ENCODE measurements at places on chromosomes 4 and X. TPM values are rescaled to one million over a fixed set of nuclear protein-coding genes. Genes with fewer than 3 reads are reported as not detected.

The TLL1 gene
- 0.54 TPM for total RNA-seq

DNA sequence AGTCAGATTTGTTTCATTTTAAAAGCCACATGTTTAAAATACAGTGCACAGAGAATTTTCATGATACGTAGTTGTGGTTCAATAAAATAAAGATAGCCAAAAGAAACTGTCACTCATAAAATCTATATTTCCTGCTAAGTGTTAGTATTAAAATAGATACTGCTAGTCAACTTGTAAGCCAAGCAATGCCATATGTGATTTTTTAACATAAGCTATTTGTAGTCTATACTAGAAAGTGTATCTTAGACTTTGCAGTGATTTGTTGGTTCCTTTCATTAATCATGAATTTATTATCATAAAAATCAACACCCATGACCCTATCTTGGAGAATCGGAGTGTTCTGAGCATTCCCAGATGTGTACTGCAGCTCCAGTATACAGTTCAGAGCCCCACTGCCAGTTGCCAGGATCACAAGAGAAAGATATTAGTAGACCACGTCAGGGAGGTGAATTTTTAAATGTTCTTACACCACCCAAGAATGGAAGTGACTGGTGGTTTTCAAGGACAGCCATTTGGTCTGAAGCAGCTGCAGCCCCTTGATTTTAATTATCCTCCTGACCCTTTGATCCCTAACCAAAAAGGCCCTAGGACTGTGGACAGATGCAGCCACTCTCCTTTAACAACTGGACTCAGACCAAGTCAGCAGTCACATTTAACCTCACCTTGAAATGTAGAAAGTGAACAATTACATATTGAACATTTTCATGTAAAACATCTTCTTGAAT lies 163.1 kb downstream of the PALLD start:
- DNase-seq: no peak

DNA sequence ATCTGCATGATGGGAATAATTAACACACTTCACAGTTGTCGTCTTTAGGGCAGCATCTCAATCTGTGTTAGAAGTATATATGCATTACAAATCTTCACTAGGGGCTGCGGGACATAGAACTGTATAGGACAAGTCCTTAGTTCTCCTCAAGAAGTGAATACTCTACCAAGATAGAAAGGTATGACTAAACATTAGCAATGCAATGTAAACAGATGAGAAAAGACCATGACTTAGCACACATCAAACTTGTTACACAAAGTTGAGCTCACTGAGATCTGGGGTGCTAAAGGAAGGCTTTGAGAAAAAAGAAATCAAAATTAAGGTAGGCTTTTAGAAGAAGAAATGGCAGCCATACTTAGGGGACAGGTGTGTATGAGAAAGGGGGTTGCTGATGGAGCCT lies 182.1 kb upstream of the MAP3K15 start:
- no peak for DNase-seq

The CLNK gene
- total RNA-seq: not detected

DNA sequence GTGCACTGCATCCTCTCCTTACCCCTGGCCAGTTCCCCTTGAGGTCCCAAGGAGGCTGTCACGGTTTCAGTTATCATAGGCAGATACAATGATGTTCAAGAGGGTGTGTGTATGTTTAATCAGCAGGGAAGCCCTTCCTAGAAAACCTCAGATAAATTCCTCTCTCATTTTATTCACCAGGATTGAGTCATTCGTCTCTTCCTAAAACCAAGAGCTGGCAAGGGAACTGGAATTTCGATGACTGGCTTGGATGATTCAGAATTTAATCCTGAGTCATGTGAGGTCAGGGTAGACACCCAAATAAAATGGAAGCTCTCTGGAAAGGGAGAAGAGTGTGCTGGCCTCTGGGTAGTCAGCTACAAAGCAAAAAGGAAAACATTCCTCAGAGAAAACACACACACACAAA lies 106.2 kb upstream of the RAPGEF2 start:
- no peak for DNase-seq

DNA sequence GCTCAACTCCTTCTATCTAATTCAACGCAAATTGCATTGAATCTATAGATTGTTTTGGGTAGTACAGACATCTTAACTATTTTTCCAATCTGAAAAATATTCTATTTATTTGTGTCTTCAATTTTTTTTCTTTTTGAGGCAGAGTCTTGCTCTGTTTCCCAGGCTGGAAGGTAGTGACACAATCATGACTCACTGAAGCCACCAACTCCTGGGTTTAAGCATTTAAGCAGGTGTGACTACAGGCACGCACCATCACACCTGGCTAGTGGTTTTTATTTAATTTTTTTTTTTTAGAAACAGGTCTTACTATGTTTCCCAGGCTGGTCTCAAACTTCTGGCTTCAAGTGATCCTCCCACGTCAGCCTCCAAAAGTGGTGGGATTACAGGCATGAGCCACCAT lies 98.3 kb downstream of the GK start:
- DNase-seq: no peak

DNA sequence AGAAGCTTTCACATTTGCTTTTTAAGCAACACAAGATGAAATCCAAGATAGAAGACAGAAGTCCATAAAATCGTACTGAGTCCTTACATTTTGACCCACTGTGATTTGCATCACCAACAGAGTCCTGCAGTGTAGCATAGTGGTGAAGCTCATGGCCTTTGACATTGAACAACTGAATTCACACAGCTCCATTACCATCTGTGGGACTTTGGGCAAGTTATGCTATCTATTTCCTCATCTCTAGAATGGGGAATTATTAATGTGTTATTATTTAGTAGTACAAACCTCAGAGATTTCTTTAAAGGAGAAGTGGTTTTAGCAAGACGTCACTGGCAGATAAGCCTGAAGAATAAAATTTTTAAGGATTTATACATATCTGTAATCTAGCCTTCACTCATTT lies 10.7 kb downstream of the GPRIN3 start:
- no peak for DNase-seq

The KIF4A gene
- total RNA-seq: 0.84 TPM

- no peak for DNase-seq
These were observed 3.2 kb downstream of the CXorf38 start for GRCh38 chrX:40644176-40644575.

The WDR1 gene
- total RNA-seq: 210 TPM

The ADH7 gene
- total RNA-seq: not detected

DNA sequence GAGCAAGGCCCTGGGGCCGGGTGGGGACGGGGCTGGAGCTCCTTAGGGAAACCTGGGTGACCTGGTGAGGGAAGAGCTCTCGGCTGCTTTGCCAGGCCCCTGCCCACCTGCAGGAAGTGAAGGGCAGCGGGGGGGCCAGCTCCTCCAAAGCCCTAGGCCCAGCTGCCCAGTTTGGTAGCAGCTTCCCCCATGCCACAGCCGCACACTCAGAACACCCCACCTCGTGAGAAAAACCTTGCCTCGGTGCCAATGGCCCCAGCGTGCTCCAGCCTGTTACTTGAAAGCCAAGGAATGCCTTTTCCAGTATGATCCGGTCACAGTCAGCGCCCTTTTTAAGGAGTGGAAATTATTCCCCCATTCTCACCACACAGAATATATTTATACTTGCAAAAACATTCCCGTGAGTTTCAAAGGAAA lies 38.3 kb downstream of the ACOX3 start:
- DNase-seq: no peak

- no peak for DNase-seq
These were observed 680.4 kb downstream of the DMD start for GRCh38 chrX:32530802-32531403.

- DNase-seq: no peak
These were observed at the start of gene KIAA1210 for GRCh38 chrX:119127650-119128049. TSS of gene KIAA1210 (minus strand) at chrX:119127812. CDS start at chrX:119123642, 4,170 bp downstream.

The GK2 gene
- not detected for total RNA-seq

GRCh38 chr4:141330616-141331015 lies 109.9 kb downstream of the ZNF330 start:
- no peak for DNase-seq

DNA sequence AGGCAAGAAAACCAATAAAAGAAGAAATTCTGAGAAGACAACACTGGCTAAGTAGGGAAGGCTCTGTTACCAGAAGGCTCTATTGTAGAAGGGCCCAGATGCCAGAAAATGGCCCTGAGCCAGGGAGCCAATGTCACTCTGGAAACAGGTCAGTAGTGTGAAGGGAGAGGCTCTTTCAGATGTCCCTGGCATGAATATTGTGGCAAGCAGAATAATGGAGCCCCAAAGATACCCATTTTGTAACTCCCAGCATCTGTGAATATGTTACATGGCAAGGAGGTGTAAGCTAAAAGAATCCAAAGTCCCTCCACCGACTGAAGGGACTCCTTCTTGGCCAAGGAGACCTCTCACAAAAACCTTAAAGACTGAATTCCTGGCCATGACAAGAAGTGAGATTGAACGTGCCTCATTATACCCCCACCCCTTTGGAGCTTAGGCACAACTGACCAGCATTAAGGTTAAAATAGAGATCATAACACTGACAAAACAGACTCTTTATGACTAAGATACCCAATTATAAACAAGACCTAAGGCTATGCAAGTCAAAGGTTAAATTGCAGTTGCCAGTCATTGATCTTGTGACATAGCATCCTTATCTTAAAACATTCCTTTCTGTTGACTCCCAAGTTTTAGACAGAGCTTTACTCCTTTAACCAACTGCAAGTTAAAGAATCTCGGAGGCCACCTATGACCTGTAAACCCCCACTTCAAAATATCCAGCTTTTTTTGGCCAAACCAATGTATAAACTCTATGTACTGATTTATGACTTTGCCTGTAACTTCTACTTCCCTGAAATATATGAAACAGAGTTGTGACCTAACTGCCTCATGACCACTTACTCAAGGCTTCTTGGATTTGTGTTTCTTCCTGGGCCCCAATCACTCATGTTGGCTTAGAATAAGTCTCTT lies 42.2 kb upstream of the SMIM10 start:
- no peak for DNase-seq

- no peak for DNase-seq
These were observed 41.8 kb downstream of the C4orf50 start for GRCh38 chr4:5976431-5976830.

DNA sequence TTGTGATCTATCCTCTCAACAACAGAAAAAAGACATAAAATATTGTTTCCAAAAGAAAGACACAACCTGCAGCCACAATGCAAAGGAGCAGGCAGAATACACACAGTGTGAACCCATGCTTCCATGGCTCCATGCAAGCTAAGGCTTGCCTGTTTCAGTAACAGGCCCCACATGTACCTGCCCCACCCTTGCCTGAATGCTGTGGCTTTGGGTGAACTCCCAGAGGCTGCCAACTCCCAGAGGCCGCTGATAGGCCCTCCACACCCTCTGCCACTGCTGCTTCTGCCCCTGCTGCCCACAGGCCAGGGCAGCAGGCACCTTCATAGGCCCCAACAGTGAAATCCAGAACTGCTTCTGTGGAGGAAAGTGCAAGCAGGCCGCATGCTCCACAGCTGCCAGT lies 313.9 kb downstream of the CHIC1 start:
- DNase-seq: no peak

DNA sequence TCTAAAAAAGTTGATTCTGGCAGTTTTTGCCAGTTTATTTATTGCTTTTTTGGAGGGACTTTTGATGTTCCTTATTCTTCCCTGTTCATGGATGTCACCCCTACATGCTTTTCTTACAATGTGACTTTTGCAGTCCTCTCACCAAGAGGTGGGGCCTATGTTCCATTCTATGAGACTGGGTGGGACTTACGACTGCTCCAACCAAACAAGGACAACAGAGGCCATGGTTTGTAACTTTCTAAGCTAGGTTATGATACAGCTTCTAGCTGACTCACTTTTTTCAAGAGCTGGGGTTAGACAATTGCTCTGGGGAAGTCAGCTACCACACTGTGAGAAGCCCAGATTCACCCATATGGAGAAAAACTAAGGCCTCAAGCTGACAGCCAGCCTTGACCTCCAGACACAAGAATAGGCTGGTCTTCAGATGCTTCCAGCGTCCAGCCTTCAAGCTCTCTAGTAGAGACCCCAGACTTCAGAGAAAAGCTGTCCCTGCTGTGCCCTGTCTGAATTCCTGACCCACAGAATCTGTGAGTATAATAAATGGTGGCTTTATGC lies 39.5 kb downstream of the ENOPH1 start:
- no peak for DNase-seq

DNA sequence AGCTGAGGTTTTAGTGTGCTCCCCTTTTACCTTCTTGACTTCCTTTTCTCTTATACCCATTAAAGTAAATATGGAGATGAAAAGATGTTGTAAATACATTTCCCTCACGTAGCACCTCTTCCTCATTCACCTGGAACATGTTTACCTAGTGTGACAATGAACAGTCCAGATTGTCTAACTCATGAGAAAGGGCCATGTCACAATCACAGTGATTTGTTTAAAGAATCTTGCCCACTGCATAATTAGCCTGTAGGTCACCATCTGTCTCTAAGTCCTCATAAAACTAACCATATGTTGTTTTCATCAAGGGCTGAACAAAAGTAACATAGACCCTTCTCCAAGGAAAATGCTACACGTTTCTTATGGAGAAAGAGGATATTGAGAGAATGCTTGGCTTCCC lies 85.7 kb downstream of the TSPAN5 start:
- DNase-seq: no peak

- no peak for DNase-seq
These were observed 2.4 kb downstream of the MID1 start for GRCh38 chrX:10617999-10618351.

GRCh38 chr4:76545226-76545884 lies 110.3 kb downstream of the SHROOM3 start:
- no peak for DNase-seq

DNA sequence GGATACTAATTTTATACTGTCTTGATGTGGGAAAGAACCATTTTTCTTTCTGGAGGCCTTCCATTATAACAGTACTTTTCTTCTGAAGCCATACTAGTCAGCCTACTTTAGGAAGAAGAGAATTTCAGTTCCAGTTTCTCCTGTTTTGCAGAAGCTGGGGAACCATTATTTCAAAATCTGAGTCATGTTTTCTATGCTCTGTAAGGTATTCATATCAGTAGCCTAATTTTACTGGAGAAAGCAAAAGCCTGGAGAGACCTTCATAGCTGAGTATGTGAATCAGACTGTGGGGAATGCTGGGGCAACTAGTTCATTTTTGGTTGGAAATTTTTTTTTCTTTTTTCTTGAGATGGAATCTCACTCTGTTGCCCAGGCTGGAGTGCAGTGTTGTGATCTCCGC lies 22.4 kb downstream of the AFF1 start:
- no peak for DNase-seq
